NCI-H187 treated with DMSO at 0.1 percent for 48 hours (cell line): ENCODE measurements at places on chromosomes 12 and 14.

GRCh38 chr14:91402348-91402747 lies 15.3 kb downstream of the CCDC88C start:
- no peak for DNase-seq

- no peak for DNase-seq
These were observed 203 bp downstream of the NFATC4 start for GRCh38 chr14:24368212-24368561.

DNA sequence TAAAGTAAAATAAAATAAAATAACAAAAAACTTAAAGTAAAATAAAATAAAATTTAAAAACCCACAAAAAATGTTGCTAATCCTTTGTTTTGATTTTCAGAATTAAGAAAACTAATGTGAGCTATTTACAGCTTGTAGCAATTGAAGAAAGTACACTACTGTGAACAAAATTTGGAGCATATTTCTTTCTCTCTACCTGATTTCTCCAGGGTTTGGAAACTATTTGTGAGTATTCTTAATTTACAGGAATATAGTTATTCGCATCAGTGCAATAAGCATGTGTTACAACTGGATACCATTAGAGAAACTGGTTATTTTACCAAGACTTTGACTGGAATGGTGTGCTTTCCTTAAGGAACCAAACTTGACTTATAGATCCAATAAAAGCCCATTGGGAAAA lies 86.1 kb upstream of the CNOT2 start:
- no peak for DNase-seq

GRCh38 chr12:83932011-83932410 lies 980.6 kb downstream of the SLC6A15 start:
- no peak for DNase-seq

DNA sequence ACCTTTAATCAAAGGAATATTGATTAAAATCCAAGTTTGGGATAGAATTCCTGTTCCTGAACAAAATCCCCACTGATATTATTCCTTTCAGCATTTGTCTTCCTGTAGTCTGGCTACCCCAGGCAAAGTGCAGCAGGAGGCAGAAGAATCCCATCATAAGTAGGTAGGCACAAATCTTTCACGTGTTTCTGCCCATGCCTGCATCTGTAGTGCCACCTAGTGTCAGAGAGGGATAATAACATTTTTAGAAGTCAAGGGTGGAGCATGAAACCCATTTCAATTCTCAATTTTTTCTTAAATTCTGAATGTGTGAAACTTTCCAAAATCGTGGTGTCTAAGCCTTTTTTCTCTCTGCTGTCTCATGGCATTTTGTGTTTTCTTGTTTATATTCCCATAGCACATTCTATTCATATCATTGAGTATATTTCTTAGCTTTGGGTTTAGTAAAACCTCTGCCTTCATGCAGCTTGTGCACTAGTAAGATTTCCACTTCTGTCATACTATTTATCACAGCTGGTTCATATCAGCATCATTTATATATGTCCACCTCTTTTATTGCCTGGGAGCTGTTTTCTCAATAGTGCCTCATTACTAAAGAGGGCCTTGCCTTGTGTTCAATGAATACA lies 47.8 kb upstream of the RERG start:
- peak; percentile 57 for DNase-seq

DNA sequence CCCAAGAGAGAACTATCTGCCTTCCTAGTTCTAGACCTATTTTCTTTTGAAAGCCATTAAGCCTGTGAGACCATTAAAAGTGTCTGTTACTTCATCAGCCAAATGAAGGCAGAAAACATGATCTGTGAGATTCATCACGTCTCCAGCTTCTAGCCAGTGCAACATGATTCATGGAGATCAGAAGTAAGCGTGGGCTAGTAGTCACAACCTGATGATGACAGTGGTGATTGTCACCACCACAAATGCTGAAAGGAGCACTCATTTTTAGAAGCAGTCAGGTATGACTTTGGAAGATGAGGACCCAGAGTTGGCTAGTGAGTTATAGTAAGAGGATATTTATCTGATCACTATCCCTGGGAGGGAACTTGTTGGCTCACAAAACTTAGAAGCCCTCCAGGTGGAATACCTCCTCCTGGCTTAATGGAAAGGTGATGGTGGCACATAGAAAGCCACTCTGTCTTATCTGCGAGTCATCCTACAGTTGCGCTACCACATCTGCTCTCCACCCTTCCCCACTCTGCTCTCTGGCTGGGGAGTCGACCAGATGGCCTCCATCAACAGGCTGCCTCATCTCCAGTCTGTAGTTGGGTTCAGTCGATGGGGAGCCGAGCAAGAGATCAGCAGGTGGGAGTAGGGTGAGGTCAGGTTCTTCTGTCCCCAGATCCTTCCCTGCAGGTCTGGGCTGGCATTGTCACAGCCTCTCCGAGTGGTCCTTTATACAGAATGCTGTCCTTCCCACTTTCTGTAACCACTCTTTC lies 317.6 kb upstream of the FKBP4 start:
- DNase-seq, result no peak

DNA sequence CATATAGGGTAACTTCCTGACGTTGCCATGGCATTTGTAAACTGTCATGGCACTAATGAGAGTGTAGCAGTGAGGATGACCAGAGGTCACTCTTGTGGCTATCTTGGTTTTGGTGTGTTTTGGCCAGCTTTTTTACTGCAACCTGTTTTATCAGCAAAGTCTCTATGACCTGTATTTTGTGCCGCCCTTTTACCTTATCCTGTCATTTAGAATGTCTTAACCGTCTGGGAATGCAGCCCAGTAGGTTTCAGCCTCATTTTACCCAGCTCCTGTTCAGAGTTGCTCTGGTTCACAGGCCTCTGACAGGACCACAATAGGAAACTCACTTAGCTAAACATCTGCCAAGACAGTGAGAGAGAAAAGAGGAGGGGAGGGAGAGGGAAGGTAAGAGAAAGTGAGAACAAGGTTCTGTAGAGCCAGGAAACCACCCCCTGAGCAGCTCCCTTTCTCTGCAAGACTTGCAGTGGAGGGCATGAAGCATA lies 64.8 kb upstream of the PLEKHG3 start:
- DNase-seq, result no peak

GRCh38 chr14:91415794-91416743 lies 1.6 kb downstream of the CCDC88C start:
- DNase-seq, result peak; percentile 49

DNA sequence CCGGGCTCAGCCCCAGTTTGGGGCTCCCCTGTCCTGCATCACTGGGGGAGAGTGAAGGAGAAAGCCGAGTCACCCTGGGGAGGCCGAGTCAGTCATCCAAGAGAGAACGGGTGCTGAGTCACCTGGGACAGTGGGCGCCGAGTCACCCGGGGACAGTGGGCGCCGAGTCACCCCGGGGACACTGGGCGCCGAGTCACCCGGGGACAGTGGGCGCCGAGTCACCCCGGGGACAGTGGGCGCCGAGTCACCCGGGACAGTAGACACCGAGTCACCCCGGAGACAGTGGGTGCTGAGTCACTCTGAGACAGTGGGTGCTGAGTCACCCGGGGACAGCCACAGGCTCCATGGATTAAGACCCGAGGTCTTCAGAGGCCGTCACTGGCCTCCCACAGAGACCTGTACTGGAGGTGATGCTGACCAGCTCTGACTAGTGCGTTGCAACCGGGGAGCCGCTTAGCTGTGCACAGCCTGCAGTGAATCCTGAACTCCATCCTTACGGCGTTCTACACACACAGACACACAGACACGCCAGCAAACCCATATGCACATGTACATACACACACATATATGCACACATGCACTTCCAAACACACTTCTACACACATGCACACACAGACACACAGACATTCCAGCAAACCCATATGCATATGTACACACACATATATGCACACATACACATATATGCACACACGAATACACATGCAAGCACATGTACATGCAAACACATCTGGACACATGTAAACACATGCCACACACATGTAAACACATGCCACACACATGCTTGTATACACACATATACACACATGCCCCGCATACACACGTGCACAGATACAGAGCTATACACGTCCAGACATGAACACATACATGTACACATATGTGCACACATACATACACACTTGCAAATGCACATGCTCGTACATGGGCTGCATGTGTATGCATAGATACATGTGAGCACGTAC lies 64.9 kb upstream of the GALNT9 start:
- no peak for DNase-seq

DNA sequence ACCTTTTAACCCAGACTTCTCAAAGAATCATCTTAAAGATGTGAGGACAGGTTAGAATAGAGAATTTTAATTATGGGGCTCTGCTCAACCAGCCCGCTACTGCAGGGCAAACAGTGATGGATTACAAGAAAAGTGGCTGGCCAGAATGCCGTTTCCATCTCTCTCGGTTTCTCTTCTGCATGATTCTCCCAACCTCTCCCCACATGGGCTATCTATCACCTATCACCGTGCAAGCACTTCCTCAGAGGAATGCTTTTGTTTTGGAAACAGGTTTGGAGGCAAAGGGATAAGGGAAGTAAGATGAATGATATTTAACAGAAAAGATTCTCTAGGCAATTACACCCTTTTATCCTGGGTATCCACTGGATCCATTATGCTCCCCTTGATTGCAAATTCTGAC lies 37.4 kb upstream of the PHC1 start:
- DNase-seq, result no peak
